ENCODE measurements at places on chromosomes 1 and 21. TPM values are rescaled to one million over a fixed set of nuclear protein-coding genes. Genes with fewer than 3 reads are reported as not detected.

Gene ARHGEF11
- total RNA-seq = 3.2 TPM

Gene TSTD1
- total RNA-seq = 43.3 TPM

Gene PRR9
- not detected for total RNA-seq

Gene FAM72B
- total RNA-seq = 24.3 TPM

Gene OR2AK2
- not detected for total RNA-seq

Gene NT5C1A
- total RNA-seq = 2.8 TPM

Gene OR2M3
- not detected for total RNA-seq

Gene GALE
- total RNA-seq = 63.4 TPM

Gene LGR6
- total RNA-seq = not detected

Gene IGSF21
- not detected for total RNA-seq

Gene TDRD5
- total RNA-seq = not detected

Gene MAGOH
- total RNA-seq = 104 TPM
